Aortic smooth muscle cell (primary cell): ENCODE measurements at places on chromosomes 1 and 21. TPM values are rescaled to one million over a fixed set of nuclear protein-coding genes. Genes with fewer than 3 reads are reported as not detected.

Gene RXRG
- 0.13 TPM in 1 of 2 replicates, not detected in the other for total RNA-seq

Gene NR5A2
- 0.12 and 0.13 TPM in 2 replicates for total RNA-seq

Gene DYNLT4
- 0.12 TPM in 1 of 2 replicates, not detected in the other for total RNA-seq

Gene PPFIA4
- 0.26 and 0.50 TPM in 2 replicates for total RNA-seq

Gene SLFNL1
- 0.25 and 0.26 TPM in 2 replicates for total RNA-seq

Gene SELENBP1
- total RNA-seq = 124 and 125 TPM in 2 replicates

Gene SWT1
- total RNA-seq = 3.3 and 5.8 TPM in 2 replicates

Gene CADM3
- total RNA-seq = 0.13 TPM in 1 of 2 replicates, not detected in the other

Gene ANGPTL1
- total RNA-seq = 14.1 and 16.4 TPM in 2 replicates

Gene MSH4
- total RNA-seq = 0.06 and 0.13 TPM in 2 replicates

Gene CDCA8
- total RNA-seq = 4.5 and 6.1 TPM in 2 replicates

Gene VSIG8
- under 0.01 and 0.06 TPM in 2 replicates for total RNA-seq

Gene DESI2
- total RNA-seq = 34.3 and 42.2 TPM in 2 replicates

Gene MRPS6
- total RNA-seq = 18.7 and 38.7 TPM in 2 replicates

Gene ZNF695
- 1.4 and 2.2 TPM in 2 replicates for total RNA-seq

Gene ITLN2
- total RNA-seq = not detected in 2 replicates

Gene INSRR
- total RNA-seq = under 0.01 TPM in 1 of 2 replicates, not detected in the other

Gene OLFML3
- total RNA-seq = 19.6 and 50.0 TPM in 2 replicates

Gene C1QTNF12
- 0.40 and 0.75 TPM in 2 replicates for total RNA-seq

Gene FCMR
- total RNA-seq = 0.12 TPM in 1 of 2 replicates, not detected in the other

Gene AZIN2
- 3.3 and 4.0 TPM in 2 replicates for total RNA-seq

Gene ALX3
- total RNA-seq = not detected in 2 replicates

Gene FCGR1A
- 0.37 and 0.40 TPM in 2 replicates for total RNA-seq

Gene LCE1E
- total RNA-seq = not detected in 2 replicates

Gene LCE3E
- not detected in 2 replicates for total RNA-seq

Gene OR2G3
- 0.12 TPM in 1 of 2 replicates, not detected in the other for total RNA-seq

Gene PYHIN1
- not detected in 2 replicates for total RNA-seq

Gene PRR9
- not detected in 2 replicates for total RNA-seq

Gene HSF2BP
- 1.1 and 1.2 TPM in 2 replicates for total RNA-seq

Gene FCRL5
- total RNA-seq = not detected in 2 replicates

Gene MPL
- total RNA-seq = not detected in 2 replicates

Gene CD48
- total RNA-seq = not detected in 2 replicates

Gene MMP23B
- 1.7 and 1.8 TPM in 2 replicates for total RNA-seq

Gene LCE3D
- not detected in 2 replicates for total RNA-seq

Gene NUAK2
- 2.0 and 2.5 TPM in 2 replicates for total RNA-seq

Gene CTSS
- 25.8 and 41.1 TPM in 2 replicates for total RNA-seq

Gene A3GALT2
- total RNA-seq = not detected in 2 replicates

Gene AGMAT
- 0.68 and 1.1 TPM in 2 replicates for total RNA-seq

Gene LRRC7
- not detected in 2 replicates for total RNA-seq

Gene OPN3
- 9.2 and 11.1 TPM in 2 replicates for total RNA-seq

Gene AGL
- 15.2 and 22.6 TPM in 2 replicates for total RNA-seq

Gene CRABP2
- total RNA-seq = 7.3 and 8.6 TPM in 2 replicates

Gene ZSWIM5
- total RNA-seq = 0.75 and 1.1 TPM in 2 replicates

Gene LRRC38
- total RNA-seq = 0.50 TPM in 1 of 2 replicates, not detected in the other

Gene WNT9A
- 0.44 and 0.79 TPM in 2 replicates for total RNA-seq

Gene CHAF1B
- 2.1 and 3.4 TPM in 2 replicates for total RNA-seq

Gene CD247
- 0.26 TPM in 1 of 2 replicates, not detected in the other for total RNA-seq

Gene AMY1B
- total RNA-seq = not detected in 2 replicates

Gene DVL1
- 63.8 and 102 TPM in 2 replicates for total RNA-seq

Gene ATP6V0B
- 115 and 150 TPM in 2 replicates for total RNA-seq

Gene HLCS
- 35.7 and 39.4 TPM in 2 replicates for total RNA-seq

Gene SMIM12
- total RNA-seq = 33.0 and 43.8 TPM in 2 replicates

Gene FLG2
- total RNA-seq = not detected in 2 replicates

Gene UTS2
- total RNA-seq = not detected in 2 replicates

Gene PDE4B
- 37.2 and 127 TPM in 2 replicates for total RNA-seq

Gene DDAH1
- 32.9 and 46.8 TPM in 2 replicates for total RNA-seq

Gene LEMD1
- not detected in 2 replicates for total RNA-seq
